ENCODE measurements at places on chromosomes 5 and 9.
A peak's percentile ranks its signal among the peaks of the same experiment; 100 is the strongest.

DNA sequence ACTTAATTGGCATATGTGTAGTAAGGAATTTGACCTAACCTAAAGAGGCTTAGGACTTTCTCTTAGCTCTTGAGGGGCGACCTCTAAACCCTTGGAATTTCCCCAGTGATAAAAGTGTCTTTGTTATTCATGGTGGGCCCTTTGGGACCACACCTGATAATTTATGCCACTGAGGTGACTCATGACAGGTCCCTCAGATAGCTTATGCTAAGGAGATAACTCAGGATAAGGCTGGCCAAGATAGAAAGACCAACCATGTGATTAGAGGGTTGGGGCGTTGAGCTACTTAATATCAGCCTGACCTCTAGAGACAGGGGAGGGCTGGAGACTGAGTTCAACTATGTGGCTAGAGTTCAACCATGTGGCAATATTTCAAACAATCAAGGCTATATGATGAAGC is 218.1 kb downstream of the AP3B1 start:
- no peak for DNase-seq

- DNase-seq = no peak
Observed at GRCh38 chr9:2134391-2134790, 119.2 kb downstream of the SMARCA2 start.

DNA sequence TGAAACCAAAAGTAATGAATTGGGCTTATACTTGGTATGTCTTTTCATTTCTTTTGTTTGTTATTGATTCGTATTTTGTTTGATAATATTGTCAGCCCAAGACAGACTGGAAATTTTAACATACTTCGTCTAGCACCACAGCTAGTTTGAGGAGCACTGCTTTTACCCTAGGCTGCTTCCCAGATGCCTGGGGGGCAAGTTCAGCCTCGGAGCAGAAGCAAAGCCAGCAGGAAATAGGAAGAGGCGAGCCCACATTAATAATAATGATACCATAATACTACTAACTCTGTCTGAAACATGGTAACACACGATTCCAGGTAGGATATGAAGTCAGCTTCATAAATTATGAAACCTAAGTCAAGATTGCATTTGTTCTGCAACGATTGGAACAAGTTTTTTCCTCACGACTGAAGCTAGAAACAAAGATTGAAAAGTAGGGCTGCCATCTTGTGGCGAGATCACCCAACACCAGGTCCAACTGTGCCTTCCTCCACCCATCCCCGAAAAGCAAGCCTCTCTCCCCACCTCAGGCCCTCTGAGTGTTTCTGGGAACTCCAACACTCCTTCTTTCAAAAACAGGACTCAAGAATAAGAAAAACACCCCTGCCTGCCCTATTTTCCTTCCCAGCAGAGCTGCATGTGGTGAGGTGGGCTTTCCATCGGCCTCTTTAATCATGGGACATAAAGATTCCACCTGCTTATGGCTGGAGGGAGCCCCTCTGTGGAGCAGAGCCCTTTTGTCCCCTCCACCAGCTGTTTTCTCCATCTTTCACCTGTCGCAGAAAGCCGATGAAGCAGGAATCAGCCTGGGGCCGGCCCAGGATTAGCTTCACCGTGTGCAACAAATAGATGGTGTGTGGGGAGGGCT is 236.4 kb downstream of the CAAP1 start:
- DNase-seq = no peak

DNA sequence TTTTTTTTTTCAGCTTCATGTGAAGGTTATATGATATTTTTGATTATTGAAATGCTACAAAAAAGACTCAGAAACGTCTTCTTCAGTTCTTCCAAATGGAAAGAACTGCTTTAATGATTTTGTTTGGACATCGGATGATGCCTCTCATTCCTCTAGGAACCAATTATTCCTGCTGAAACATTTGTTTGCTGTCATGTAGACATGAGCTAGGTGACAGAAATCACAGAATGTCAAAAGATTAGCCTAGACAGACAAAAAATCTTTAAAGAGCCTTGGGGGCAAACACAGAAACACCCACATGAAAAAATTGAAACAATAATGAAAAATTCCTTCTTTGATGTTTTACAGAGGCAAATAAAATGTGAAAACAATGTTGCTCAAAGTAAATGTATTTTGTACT is 244.2 kb upstream of the EDIL3 start:
- no peak for DNase-seq

DNA sequence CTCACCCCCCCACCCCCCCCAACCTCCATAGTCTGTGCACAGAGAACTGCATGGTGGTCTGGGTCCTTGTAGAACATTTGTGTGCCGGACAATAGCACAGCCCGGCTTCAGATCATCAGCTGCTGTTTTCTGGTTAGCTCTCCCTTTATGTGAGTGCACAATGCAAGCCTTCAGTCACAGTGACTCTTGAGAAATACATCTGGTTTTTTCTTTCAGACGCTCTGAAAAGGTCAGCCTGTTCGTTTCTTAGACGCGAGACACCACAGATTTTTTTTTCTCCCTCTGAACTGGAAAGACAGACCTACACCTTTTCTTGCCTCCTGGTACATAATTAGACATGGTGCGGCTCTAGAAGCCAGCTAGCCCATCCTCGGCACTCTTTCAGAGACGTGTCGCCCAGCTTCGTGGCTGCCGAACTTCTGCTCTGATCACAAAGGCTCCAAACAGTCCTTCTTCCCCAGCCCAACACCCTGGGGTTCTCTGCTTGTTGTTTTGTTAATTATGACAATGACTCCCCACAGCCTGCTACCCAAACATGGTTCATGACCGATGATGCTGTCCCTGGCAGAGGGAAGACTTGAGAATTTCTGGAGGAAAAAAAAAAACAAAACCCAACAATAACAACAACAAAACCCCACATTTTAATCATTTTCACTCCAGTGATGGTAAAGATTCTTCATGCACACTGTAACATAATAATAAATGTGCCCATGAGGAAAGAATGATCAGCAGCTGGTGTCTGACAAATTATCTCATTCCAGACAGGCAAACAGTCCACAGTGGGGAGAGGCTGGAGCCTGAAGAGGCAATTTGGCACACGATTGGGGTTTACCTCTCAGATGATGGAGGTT is 241.4 kb upstream of the ZNF462 start:
- no peak for DNase-seq

GRCh38 chr5:67020096-67020615 is 176.4 kb downstream of the CD180 start:
- DNase-seq = no peak

- no peak for DNase-seq
Observed at GRCh38 chr9:98888801-98889421, 54.8 kb upstream of the COL15A1 start.

DNA sequence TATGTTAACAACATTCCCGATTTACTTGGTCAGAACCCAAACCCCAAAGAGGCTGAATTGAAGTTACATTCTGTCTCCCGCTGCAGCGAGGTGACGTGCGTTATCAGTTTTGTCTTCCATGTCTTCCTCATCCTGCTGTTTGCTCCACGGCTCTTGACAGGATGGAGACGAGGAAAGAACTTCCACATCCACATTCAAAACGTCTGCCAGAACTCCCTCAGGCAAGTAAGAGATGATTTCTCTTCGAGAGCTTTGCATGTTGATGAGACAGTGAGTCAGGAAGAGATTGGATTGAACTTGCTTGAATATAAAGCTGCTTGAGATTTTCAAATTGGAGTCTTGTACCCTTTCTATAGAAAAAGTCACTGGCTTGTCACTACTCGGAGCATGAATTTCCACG is 242.6 kb downstream of the AUH start:
- DNase-seq = peak; percentile 74

DNA sequence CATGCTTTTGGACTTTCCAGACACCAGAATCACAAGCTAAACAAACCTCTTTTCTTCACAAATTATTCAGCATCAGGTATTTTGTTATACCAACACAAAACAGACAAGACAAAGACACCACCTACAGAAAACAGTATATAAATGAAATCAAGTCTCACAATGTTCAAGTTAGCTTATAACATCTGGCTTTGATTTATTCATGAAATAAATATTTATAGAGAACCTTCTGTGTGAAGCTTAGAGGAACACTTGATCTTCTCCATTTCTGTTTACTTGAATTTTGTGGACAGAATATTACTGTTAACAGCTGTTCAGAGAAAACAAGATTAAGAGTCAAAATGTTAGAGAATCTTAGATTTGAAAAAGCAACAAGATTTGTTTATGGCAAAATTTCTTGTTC is 137.4 kb upstream of the PRR16 start:
- DNase-seq = no peak
